ENCODE measurements at places on chromosomes 4 and X. TPM values are rescaled to one million over a fixed set of nuclear protein-coding genes. Genes with fewer than 3 reads are reported as not detected.

The RBM10 gene
- total RNA-seq = 55.5 TPM

The SMIM31 gene
- total RNA-seq = not detected

The FGB gene
- total RNA-seq = not detected

The SH3RF1 gene
- total RNA-seq = 0.07 TPM

The BMP15 gene
- not detected for total RNA-seq

The MAGEA3 gene
- total RNA-seq = not detected

The GAGE12E gene
- not detected for total RNA-seq

The FRMPD4 gene
- total RNA-seq = not detected

The DCHS2 gene
- total RNA-seq = not detected

The CXCL6 gene
- not detected for total RNA-seq

Measured in activated naive CD4-positive, alpha-beta T cell treated with anti-CD3 and anti-CD28 coated beads, Interleukin-2, amount 10 ng/mL, durations not matched to agents 5 hours and 36 hours (primary cell).